ENCODE measurements at places on chromosomes 2 and 18.

DNA sequence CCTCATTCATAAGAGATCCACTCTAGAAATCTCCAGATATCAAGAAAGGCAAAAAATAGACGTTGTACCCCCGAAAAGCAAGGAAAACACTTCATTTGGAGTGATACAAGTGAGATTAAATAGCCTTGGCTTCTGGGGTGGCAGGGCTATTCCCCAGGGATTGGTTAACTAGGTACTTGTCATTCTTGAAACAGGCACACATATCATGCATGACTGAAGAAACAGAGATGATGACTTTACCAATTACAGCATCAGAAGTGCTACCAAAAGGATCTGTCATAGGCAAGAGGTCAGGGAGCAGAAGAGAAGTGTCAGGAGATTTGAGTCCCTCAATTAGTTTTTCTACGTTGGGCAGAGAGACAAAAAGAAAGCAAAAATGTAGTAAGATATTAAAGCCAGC, 45.2 kb upstream of the NFU1 start:
- no peak for DNase-seq

- DNase-seq, result no peak
Observed at GRCh38 chr2:45470531-45470930, 140.5 kb downstream of the SRBD1 start.

GRCh38 chr2:112690853-112691401, 29.9 kb upstream of the NT5DC4 start:
- peak; percentile 51 for DNase-seq

GRCh38 chr2:215931256-215931903, 82.0 kb downstream of the MREG start:
- DNase-seq, result peak; percentile 15

DNA sequence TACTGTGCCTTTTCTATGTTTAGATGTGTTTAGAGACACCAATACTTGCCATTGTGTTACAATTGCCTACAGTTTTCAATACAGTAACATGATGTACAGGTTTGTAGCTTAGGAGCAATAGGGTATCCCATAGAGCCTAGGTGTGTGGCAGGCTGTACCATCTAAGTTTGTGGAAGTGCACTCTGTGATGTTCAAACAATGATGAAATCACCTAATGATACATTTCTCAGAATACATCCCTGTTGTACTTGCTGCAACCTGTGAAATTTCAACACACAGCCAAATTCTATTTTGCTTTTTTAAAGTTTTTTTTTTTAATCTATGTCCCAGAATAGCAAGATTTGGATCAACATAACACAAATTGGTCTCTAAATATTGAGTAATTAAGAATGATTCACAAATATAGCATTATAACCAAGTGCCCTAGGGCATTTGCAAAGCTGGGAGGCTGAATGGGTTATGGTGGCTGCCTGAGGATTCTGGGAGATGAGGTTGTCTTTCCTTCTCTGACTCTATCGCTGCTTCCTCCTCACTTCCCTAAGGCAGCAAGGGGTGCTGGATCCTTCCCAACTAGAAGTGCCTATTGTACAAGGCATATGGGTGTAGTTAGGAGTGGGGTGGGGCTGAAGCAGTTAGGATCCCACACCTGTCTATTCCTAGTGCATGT, 78.3 kb downstream of the SKA1 start:
- no peak for DNase-seq

- no peak for DNase-seq
Observed at GRCh38 chr2:238247002-238247822, 7.4 kb upstream of the HES6 start.

- no peak for DNase-seq
Observed at GRCh38 chr2:10406491-10407188, 41.5 kb downstream of the ODC1 start.

GRCh38 chr2:204339212-204339715, 206.0 kb upstream of the PARD3B start:
- DNase-seq, result no peak

- DNase-seq, result no peak
Observed at GRCh38 chr2:238406998-238407285, 19.8 kb upstream of the ASB1 start.

- no peak for DNase-seq
Observed at GRCh38 chr18:12455496-12455895, 47.8 kb downstream of the PRELID3A start.

GRCh38 chr2:122886479-122887145, 1131.2 kb downstream of the TSN start:
- no peak for DNase-seq

GRCh38 chr2:65754219-65754618, 321.8 kb upstream of the SPRED2 start:
- DNase-seq, result no peak

GRCh38 chr18:47793609-47794008, 136.8 kb downstream of the SMAD2 start:
- no peak for DNase-seq

DNA sequence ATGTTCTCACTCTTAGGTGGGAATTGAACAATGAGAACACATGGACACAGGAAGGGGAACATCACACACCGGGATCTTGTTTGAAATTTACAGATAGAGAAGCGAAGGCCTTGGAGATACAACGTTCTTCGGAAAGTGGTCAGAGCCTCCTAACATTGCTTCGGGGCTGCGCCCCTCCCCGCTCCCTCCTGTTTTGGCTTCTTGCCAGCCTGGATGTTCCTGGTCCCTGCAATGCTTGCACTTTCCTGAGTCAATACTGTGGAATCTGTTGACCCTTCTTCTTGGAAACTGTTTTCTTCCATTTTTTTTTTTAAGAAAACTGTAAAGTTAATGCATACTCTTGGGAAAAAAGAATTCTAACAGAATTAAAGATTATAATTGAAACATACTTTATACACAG, 360.8 kb downstream of the SOCS6 start:
- no peak for DNase-seq

DNA sequence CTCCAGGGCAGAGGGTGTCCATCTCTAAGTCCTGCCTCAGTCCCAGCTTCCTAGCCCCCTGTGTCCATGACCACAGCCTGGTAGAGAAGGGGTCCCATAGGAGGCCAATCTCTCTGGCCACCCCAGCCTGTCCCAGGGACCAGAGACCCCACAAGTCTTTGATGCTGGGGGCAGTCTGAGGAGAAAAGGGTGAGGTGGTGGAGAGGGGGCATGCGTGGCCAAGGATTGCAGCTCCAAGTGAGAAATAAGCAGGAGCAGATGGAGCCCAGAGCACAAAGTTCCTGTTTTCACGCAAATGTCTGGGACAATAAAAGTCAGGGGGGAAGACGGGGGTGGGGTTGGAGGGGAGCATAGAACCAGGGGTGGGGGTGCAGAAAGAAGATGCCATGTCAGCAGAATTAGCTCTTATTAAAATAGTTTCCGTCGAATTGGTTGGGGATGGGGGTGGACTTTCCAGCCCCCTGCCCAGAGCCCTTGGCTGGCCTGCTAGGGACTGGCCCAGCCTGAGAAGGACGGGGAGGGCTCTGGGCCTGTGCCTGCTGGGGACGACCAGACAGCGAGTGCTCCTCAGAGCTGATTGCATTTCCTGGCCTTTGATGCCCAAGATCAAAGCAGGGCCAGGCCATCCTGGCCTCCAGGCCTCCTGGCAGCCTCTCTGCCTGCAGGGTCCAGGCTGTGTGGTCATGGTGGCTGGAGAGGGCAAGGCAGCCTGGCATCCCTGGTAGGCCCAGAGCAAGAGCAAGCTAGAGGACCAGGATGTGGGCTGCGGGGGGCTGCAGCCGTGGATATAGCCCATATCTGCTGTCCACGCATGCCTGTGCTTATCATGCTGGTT, 337.1 kb downstream of the DYSF start:
- no peak for DNase-seq

DNA sequence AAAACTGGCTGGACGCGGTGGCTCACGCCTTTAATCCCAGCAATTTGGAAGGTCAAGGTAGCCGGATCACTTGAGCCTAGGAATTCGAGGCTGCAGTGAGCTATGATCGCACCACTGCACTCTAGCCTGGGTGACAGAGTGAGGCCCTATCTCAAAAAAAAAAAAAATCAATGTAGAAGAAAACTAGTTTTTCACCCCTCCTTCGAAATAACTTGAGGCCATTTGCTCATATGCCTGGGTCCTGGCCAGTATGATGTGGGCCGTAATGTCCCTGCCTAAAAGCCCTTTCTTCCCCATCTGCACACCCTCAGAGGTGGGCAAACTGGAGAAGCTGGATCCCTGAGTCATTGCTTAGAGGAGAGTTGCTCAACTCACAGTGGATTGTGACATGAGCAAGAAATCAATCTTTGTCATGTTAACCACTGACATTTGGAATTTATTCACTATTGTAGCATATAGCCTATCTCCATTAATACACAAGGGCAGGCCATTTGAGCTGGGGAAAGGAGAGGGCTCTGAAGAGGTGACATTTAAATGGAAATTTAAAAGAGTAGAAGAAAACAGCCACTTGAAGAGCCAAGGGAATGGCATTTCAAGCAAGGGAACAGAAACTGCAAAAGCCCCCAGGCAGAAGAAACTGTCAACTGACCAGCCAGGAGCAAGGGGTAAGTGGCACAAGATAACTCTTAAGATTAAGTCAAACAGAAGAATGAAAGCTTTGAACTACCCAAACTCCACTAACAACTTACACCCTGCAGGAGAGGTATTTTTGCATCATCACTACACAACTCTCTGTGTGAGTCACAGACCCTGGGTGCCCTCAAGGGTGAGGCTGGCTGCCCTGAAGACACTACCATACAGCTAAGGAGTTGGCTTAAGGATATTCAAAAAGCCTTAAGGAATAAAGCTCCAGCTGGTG, 7.6 kb upstream of the METTL21A start:
- no peak for DNase-seq

DNA sequence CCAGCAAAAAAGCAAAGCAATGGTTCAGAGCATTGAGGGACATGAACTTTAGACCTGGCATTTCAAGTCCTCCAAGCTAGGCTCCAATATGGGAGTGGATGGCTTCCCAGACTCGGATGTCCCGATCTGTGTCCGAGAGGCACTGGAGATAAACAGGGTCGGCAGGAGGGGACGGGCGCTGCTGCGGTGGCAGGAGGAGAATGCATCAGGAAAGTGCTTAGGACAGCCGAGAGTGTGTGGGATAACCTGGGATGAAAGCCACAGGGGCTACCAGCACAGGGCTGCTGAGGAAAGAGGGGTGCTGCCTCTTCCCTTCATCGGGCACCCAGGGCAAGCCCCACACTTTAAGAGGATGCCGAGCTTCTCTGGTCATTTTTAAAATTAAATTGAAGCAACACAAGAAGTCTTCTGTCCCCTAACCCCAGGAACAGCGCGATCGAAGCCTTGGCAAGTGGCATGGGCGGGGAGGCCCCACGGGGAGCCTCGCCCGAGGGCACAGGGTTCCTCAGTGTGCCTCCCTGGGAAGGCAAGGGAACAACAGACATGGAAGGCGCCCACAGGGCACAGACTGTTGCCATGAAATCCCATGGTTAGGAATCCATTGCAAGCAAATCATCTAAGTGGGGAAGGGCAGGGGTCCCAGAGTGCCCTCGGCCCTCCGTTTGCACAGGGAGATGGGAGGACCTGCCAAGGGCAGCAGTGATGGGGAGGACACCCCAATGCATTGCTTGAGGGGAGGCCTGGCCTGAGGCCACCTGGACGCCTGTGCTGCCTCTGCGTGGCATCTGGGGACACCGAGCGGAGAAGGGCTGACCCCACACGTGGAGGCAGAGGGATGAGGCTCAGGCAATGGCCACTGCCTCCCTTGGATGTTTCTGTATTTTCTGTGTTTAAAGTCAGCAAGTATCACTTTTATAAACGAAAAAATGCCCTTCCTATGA, 78.5 kb upstream of the GPC1 start:
- no peak for DNase-seq

- no peak for DNase-seq
Observed at GRCh38 chr2:20224716-20225293, at the start of gene SDC1. SDC1 (minus strand) TSS chr2:20225130; CDS start chr2:20224867, 263 bp downstream.

GRCh38 chr2:192099742-192100141, 95.0 kb downstream of the TMEFF2 start:
- no peak for DNase-seq

DNA sequence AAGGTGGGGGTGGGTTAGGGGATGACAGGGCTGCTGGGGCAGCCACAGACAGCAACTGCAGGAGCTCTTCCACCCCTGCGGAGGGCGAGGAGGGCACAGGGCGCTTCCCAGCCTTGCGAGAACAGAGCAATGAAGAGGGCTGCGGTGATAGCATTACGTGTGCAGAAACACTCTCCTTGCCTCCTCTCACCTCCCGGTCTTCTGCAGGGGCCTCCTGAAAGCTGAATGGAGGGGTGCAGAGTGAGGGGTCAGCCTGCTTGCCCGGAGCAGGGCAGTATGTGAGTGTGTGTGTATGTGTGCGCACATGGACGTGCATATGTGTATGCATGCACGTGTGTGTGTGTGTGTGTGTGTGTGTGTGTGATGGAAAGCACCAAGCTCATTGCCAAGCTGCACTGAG, 29.5 kb upstream of the IL1R2 start:
- DNase-seq, result no peak

DNA sequence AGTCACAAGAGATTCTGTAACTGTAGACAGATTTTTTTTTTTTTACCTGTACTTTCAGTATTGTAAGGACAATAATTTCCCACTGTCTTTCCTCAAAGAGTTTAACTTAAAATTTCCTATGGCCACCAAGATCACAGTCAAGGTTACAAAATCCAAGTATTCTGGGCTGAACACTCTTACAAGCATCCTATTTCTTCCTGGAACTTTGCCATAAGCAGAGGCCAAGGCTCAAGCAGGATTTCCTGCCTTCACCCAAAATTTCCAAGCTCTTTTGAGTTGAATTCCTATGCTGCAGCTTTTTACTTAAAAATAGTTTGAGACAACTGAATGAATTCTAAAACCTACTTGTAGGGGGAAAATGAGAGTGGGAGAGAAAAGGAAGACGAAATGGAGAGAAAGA, 299.4 kb downstream of the ZNF516 start:
- DNase-seq, result no peak

- no peak for DNase-seq
Observed at GRCh38 chr2:60400462-60401246, 152.8 kb downstream of the BCL11A start.

- no peak for DNase-seq
Observed at GRCh38 chr2:224731665-224732064, 15.5 kb upstream of the CCDC195 start.

GRCh38 chr2:98436734-98437133, 7.9 kb upstream of the INPP4A start:
- DNase-seq, result no peak

DNA sequence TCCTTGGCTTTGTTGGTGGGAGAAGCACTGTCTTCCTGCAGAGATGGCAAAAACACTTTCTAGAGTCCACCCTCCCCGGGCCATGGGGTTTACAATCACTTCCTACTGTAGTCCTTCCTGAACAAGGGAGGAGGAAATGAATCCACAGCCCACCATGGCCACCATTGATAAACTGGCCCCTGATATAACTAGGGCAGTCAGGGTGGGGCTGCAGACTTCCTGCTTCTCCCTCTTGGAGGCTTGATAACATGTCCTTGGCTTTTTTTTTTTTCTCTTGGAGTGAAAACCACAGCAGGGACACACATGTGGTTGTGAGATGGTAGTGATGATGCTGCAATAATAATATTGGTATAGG, 437.8 kb downstream of the ZNF521 start:
- no peak for DNase-seq
